ENCODE measurements at places on chromosomes 16 and 17. TPM values are rescaled to one million over a fixed set of nuclear protein-coding genes. Genes with fewer than 3 reads are reported as not detected.

The CDH15 gene
- polyA plus RNA-seq, result 0.74 TPM

The TRPV3 gene
- polyA plus RNA-seq, result 0.90 TPM

The PLA2G10 gene
- not detected for polyA plus RNA-seq

The SERPINF2 gene
- polyA plus RNA-seq, result 548 TPM

The PIRT gene
- not detected for polyA plus RNA-seq

The TPPP3 gene
- polyA plus RNA-seq, result 0.16 TPM

The TOP3A gene
- polyA plus RNA-seq, result 16.9 TPM

The PRAC2 gene
- polyA plus RNA-seq, result not detected

The CDK5RAP3 gene
- 154 TPM for polyA plus RNA-seq

DNA sequence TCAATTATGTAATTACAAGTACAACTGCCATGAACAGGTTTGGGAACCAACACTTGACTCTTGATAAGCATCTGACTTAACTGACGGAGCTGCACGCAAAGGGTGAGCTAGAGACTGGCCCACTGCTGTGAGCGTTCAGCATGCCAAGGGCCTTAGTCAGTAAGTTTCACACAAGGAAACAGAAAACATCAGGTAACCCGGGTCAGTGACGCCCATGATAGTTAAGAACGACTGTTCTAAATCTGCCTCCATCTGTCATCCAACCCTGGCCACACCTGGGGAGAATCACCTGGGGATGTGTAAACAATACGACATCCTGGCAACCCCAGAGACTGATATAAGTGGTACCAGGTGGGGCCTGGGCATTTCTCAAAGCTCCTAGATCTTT lies 12.3 kb downstream of the SMIM5 start:
- DNase-seq, result no peak
- peak overlapping the region; percentile 85 for H3K27ac ChIP-seq
- no peak overlapping the region for H3K4me3 ChIP-seq
- peaks cover 11% of the 10 kb centered on the region for H3K36me3 ChIP-seq
- H3K27me3 ChIP-seq, result no peaks in the 10 kb centered on the region

DNA sequence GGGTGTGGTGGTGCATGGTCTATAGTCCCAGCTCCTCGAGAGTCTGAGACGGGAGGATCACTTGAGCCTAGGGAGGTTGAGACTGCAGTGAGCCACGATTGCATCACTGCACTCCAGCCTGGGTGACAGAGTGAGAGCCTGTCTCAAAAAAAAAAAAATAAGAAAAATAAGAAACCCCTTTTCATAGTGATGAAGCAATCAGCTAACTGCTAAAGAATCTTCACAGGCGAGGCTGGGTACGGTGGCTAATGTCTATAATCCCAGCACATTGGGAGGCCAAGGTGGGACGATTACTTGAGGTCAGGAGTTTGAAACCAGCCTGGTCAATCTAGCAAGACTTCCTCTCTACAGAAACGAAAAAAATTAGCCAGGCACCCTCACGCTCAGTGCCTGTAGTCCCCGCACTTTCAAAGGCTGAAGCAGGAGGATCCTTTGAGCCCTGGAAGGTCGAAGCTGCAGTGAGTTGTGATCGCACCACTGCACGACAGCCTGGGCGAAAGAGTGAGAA lies 760 bp downstream of the SLFN12L start:
- no peak for DNase-seq
- no peaks in the 10 kb centered on the region for H3K4me1 ChIP-seq

GRCh38 chr17:48526608-48527546 lies 3.9 kb downstream of the HOXB1 start:
- H3K4me3 ChIP-seq, result no peak overlapping the region
- no peaks in the 10 kb centered on the region for H3K36me3 ChIP-seq
- DNase-seq, result no peak
- H3K27me3 ChIP-seq, result peaks cover 6% of the 10 kb centered on the region
- no peak overlapping the region for H3K27ac ChIP-seq
- H3K4me1 ChIP-seq, result no peaks in the 10 kb centered on the region

DNA sequence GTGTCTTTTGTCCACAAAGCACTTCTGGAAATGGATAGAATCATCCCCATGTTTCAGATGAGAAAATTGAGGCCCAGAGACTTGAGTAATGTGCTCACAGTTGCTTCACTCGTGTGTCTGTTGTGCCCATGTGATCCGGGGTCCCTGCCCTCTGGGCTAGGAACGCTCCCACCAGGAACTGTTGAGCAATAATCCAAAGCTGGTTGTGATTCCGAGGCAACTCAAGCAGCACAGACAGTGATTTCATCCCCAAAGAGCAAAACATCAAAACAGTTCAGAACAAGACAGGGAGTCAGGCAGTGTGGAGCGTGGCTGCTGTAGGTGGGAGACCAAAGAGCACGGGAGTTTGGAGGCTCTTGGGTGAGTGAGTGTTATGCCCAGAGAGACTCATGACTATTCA lies 205.0 kb upstream of the ASIC2 start:
- H3K4me1 ChIP-seq, result no peaks in the 10 kb centered on the region
- no peak for DNase-seq
- no peaks in the 10 kb centered on the region for H3K36me3 ChIP-seq

DNA sequence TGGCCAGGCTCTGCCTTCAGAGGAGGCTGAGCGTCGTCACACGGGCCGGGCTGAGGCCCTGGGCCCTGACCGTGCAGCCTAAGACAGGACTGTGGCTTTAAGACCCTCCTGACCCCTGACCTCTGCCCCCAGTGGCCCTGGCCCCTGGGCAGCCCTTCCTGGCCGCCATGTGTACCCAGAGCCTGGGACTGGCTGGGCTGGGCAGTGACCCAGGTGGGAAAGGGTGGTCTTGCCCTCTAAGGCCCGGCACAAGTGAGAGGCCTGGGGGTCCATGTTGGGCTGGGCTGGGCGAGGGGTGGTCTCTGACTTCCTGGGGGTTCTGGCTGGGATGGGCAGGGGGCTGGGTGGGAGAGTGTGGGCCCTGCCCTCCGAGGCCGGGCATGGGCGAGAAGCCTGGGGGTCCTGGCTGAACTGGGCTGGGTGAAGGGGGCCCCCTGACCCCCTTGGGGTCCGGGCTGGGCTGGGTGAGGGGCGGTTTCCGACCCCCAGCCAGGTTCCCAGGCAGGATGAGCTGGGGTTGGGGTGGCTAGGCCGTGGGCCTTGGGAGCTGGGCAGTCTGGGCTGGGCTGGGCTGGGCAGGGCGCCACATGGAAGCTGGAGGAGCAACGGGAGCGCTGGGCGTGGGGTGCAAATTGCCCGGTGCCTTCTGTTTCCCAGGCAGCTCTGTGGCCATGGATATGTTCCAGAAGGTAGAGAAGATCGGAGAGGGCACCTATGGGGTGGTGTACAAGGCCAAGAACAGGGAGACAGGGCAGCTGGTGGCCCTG lies at the start of gene CDK3:
CDK3 (plus strand) TSS at position 101 of the 767 bp plus-strand sequence; CDS start at position 672, 571 bp downstream.
- H3K4me1 ChIP-seq, result peaks cover 100% of the 10 kb centered on the region
- no peak for DNase-seq
- H3K27me3 ChIP-seq, result no peaks in the 10 kb centered on the region
- peak within 1 kb of the TSS; percentile 18 for H3K4me3 ChIP-seq
- H3K27ac ChIP-seq, result peak within 1 kb of the TSS; percentile 50

DNA sequence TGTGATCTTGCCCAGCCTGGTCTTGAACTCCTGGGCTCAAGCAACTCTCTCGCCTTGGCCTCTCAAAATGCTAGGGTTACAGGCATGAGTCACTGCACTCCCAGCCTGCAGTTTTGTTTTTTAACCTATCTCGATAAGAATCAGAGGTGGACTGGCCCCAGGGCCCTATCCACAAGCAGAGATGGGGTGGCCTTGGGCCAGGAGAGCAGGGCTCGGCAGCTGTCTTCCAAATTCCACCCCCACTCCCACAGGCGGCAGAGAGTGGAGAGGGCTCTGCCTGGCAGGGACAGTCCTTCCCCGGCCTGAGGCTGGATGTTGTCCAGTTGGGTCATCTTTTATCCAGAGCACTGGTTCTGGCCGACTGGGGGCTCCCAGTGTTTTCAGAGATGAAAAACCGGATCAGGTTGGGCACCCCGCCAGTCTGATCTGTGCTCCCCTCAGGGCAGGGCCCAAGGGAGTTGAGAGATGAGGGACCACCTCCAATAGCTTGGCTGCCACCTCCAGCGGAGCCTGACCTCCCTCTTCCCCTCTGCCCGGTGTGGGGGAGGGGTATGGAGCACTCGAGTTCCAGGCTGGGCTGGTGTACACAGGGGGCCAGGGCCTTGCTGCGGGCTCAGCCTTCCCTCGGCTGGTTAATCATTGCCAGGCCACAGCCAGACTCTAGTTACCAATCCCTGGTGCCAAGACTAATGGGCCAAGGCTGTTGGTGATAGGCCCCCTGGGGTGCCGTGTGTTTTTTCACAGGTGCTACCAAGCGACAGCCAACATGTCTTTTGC lies 30.3 kb upstream of the MYO15B start:
- H3K27me3 ChIP-seq, result no peaks in the 10 kb centered on the region
- 0 out of 3 replicates have a peak, but pooled peaks cover 5% of the 10 kb centered on the region for H3K36me3 ChIP-seq
- H3K4me1 ChIP-seq, result peaks cover 90% of the 10 kb centered on the region
- H3K4me3 ChIP-seq, result peak overlapping the region; percentile 69
- peak; percentile 98 for DNase-seq

- H3K27me3 ChIP-seq, result no peaks in the 10 kb centered on the region
- H3K36me3 ChIP-seq, result 0 out of 2 replicates have a peak, but pooled peaks cover 2% of the 10 kb centered on the region
- no peak overlapping the region for H3K4me3 ChIP-seq
- no peak overlapping the region for H3K27ac ChIP-seq
Measured at GRCh38 chr16:53686710-53687109, 16.9 kb downstream of the RPGRIP1L start.

GRCh38 chr16:72975809-72976437 lies 72.0 kb downstream of the ZFHX3 start:
- DNase-seq, result no peak
- H3K4me3 ChIP-seq, result no peak overlapping the region
- H3K27ac ChIP-seq, result no peak overlapping the region
- no peaks in the 10 kb centered on the region for H3K27me3 ChIP-seq
- peaks cover 8% of the 10 kb centered on the region for H3K36me3 ChIP-seq
- peaks cover 50% of the 10 kb centered on the region for H3K4me1 ChIP-seq

DNA sequence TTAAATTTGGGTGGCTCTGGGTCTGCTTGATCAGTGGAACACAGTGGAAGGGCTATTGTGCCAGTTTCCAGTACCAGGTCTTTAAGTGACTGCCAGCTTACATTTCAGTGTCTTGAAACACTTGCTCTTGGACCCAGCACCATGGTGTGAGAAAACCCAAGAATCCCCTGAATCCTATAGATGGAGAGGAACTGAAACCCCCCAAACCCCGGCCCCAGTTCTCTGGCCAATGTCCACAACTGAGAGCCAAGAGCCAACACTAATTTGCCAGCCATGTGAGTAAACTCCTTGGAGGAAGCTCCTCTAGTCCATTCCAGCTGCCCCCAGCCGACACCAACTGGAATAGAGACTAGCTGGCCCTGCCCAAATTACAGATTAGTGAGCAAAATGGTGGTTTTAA lies 2.4 kb upstream of the ARL2BP start:
- H3K4me3 ChIP-seq, result no peak overlapping the region
- H3K36me3 ChIP-seq, result peaks cover 22% of the 10 kb centered on the region
- H3K27ac ChIP-seq, result no peak overlapping the region
- DNase-seq, result no peak
- peaks cover 35% of the 10 kb centered on the region for H3K4me1 ChIP-seq

GRCh38 chr16:50001144-50001543 lies 23.9 kb upstream of the CNEP1R1 start:
- no peaks in the 10 kb centered on the region for H3K36me3 ChIP-seq
- no peak overlapping the region for H3K27ac ChIP-seq
- H3K4me1 ChIP-seq, result no peaks in the 10 kb centered on the region
- no peak overlapping the region for H3K4me3 ChIP-seq
- no peak for DNase-seq
- H3K27me3 ChIP-seq, result no peaks in the 10 kb centered on the region

GRCh38 chr17:18176176-18176575 lies 7.5 kb upstream of the ALKBH5 start:
- peaks cover 13% of the 10 kb centered on the region for H3K27me3 ChIP-seq
- H3K27ac ChIP-seq, result no peak overlapping the region
- H3K4me1 ChIP-seq, result peaks cover 24% of the 10 kb centered on the region
- H3K36me3 ChIP-seq, result no peaks in the 10 kb centered on the region
- no peak for DNase-seq
- no peak overlapping the region for H3K4me3 ChIP-seq

GRCh38 chr17:17675925-17676534 lies 5.2 kb upstream of the RAI1 start:
- H3K36me3 ChIP-seq, result no peaks in the 10 kb centered on the region
- no peak for DNase-seq
- H3K4me1 ChIP-seq, result peaks cover 63% of the 10 kb centered on the region
- no peak overlapping the region for H3K4me3 ChIP-seq

- no peak overlapping the region for H3K27ac ChIP-seq
- no peaks in the 10 kb centered on the region for H3K36me3 ChIP-seq
- DNase-seq, result no peak
- H3K4me1 ChIP-seq, result no peaks in the 10 kb centered on the region
- no peak overlapping the region for H3K4me3 ChIP-seq
- H3K27me3 ChIP-seq, result peaks cover 12% of the 10 kb centered on the region
Measured at GRCh38 chr17:83196973-83197880, 117.8 kb downstream of the METRNL start.

DNA sequence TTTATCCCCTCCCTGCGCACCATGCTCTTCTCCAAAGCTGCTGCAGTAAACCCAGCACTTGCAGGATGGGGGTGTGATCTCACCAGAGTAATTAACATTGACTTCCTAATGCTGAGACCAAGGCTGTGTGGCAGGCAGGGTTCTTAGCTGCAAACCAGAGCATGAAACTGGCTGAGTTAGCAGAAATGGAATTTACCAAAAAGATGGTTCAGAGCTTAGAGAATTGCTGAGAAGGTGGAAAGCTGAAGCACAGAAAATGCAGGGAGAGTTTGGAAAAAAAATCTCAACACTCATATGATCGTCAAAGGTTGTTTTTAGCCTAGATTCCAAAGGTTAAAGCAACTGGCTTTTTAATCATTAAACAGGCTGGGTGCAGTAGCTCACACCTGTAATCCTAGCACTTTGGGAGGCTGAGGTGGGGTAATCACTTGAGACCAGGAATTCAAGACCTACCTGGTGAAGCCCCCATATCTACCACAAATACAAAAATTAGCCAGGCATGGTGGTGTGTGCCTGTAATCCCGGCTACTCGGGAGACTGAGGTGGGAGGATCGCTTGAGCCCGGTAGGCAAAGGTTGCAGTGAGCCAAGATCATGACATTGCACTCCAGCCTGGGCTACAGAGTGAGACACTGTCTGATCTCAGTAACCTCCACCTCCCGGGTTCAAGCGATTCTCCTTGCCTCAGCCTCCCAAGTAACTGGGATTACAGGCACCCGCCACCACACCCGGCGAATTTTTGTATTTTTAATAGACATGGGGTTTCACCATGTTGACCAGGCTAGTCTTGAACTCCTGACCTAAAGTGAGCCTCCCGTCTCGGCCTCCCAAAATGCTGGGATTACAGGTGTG lies 6.0 kb upstream of the TXNDC11 start:
- H3K36me3 ChIP-seq, result peaks cover 9% of the 10 kb centered on the region
- H3K27me3 ChIP-seq, result no peaks in the 10 kb centered on the region
- DNase-seq, result peak; percentile 93
- H3K4me3 ChIP-seq, result peak overlapping the region; percentile 57
- H3K4me1 ChIP-seq, result peaks cover 69% of the 10 kb centered on the region
- peak overlapping the region; percentile 83 for H3K27ac ChIP-seq

DNA sequence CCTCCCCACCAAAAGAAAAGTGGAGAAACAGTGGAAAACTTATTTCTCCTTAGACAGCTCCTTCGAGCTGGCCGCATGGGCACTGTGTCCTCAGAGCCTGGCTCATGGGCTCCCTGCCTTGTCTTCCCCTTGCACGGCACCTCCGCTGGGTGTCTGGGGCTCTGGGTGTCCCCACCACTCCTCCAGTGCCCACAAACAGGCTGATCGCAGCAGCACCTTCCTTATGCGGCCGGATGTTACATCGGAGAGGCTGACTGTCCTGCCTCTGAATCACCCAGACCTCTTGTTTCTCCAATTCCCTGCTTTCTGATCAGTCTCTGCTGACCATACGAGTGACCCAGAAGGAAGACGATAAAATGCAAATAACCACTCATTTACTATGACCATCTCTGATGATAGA lies 121.7 kb downstream of the SLC39A11 start:
- no peak overlapping the region for H3K27ac ChIP-seq
- H3K4me1 ChIP-seq, result peaks cover 39% of the 10 kb centered on the region

All from HepG2 (cell line).